T follicular helper cell (primary cell): ENCODE measurements at places on chromosomes 2 and 18.

GRCh38 chr2:164127971-164128527 is 392.2 kb upstream of the FIGN start:
- no peak for DNase-seq

DNA sequence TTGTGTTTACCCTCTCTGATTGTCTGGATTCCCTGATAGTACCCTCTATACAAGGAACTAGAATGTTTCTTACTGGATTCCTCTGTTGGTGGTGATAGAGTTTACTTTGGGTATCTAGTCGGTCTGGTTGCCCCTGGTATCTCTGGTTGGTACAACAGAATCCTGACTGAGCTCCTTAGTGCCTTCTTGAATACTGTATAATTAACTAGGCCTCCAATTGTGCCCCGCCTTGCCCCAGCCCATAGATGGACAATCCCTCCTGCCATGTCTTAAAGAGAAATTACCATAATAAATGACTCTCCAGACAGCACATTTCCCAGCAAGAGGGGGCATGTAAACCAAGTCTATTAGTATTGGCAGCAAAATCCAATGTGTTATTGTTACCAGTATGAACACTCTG is 2.3 kb downstream of the SCN1A start:
- no peak for DNase-seq

DNA sequence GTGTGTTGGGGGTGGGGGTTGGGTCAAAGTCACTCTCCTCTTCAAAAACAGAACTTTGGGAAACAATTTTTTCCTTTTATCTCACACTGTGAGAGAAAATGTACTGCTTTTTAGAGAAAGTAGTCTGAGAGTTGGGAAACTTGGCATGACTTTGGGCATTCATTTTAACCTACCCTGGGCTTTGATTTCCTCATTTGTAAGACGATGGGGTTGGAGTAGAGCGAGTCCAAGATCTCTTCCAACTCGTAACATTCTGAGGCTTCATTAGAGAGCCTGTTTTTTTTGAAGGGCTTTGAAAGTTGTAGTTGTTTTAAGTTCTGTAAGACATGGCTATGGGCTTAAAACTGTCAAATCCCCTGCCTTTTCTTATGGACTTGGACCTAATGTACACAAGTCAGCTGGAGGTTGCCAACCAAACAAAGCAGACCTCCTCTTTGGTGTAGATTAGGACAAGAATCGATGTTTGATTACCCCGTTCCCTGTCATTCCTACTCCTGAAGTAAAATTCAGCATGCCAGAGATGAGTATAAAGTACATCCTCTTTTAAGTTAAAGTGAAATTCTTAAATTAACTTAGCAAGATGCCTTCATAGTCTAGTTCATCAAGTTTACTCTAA is 8.4 kb downstream of the PHLPP1 start:
- no peak for DNase-seq

DNA sequence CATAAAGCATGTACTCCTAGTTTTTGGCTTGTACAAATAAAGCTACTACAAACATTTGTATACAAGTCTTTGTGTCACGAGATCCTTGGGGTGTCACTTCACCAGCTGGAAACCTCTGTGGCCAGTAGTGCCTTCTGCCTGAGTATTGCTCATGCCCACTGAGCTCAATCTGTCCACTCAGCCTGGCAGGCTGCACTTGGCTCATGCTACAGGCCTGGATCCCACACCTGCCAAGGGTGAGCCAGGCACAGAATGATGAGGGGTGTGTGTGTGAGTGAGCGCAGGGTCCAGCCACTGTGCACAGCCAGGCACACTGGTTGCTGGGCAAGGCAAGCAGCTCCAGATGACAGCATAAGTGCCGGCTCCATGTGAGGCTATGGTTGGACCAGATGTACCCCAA is 13.1 kb downstream of the SRD5A2 start:
- DNase-seq: no peak

DNA sequence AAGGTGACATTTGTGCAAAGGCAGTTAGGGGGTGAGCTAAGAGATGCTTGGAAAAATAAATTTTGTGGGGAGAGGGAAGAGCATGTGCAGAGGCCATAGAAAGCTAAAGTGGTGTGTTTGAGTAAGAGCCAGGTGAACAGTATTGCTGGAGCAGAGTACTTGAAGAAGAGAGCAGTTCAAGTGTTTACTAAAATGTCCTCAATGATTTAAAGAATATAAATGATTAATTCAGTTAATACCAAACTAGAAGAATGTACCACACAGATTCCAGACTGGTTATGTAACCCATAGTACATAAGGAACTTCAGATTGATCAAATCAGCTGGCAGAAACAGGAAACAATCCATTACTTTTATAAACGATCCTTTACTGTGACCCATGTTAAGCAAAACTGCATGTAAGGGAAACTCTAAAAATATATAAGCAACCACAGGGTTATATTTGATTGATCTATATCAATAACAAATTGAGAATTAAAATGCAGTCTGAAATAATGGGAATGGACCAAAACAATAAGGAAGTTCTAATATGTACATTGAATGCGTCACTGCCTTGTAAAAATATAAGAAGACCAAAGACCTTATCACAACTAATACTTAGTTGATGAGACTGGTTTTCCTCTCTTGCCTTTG is 76.9 kb downstream of the LDAH start:
- no peak for DNase-seq

DNA sequence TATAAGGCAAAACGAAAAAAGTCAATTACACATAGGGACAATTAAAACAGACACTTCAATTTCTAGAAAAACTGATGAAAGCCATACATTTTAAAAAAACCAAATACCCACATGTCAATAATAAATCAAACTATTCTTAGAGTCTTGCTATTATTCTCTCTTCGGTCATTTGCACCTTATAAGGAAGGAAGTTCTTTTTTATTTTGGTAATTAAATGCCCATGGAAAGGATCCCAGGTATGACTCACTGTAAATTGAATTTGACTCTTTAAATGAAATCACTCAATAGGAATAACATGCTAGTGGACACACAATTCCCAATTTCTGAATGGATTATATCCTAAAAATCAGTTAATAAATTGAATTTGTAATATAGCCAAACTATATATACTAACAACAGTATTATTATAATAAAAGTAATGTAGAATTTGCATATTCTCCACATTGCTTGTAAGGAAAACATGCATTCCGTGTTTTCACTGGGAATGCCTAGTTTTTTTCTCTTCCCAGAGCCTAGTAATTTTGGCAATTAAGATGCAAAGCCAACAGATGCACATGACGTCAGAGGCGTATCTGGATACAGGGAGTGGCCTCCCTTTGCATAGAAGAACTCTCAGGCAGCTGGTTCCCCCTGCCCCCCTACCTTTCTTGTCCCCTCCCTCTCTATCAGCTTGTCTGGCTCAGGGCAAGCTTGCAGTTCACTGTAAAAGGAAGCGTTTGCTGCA is 153.5 kb upstream of the PGAP1 start:
- DNase-seq: no peak

GRCh38 chr2:152038441-152038958 is 60.3 kb downstream of the CACNB4 start:
- no peak for DNase-seq

- no peak for DNase-seq
These were observed 85.1 kb upstream of the ATL2 start for GRCh38 chr2:38462121-38462661.

DNA sequence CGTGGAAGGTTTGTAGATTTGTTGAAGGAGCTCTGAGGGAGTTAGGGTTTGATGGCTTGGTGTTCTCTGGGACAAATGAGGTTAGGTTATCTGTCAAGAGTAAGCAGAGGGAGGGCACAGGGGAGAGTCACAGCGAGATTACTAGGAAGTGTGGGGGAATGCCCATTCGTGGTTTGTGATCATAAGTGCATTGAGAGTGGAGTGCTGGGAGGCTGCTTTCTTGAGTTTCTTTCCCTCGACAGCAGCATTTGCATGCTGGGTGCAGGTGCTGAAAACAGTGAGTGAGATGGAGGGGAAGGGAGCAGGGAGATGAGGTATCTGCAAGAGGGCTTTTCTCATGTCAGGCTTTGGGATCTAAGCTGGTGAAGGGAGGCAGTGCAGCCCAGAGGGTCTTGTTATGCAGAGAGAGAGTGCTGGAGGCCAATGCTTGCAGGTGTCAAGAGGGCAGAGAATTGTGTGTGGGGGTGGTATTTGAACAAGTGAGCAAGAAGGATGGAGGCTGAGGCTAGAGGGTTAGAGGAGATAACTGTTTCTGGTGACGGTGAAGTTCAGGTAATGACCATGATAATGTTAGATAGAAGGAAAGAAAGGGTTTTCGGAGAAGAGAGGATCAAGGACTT is 8.8 kb downstream of the RALB start:
- no peak for DNase-seq

- DNase-seq: no peak
These were observed 189.7 kb upstream of the REV1 start for GRCh38 chr2:99679518-99679917.

GRCh38 chr18:28541276-28541930 is 364.5 kb upstream of the CDH2 start:
- no peak for DNase-seq

GRCh38 chr2:232488097-232488711 is 570 bp upstream of the ECEL1 start:
- DNase-seq: no peak

GRCh38 chr2:46286715-46287114 is 10.5 kb upstream of the EPAS1 start:
- no peak for DNase-seq

DNA sequence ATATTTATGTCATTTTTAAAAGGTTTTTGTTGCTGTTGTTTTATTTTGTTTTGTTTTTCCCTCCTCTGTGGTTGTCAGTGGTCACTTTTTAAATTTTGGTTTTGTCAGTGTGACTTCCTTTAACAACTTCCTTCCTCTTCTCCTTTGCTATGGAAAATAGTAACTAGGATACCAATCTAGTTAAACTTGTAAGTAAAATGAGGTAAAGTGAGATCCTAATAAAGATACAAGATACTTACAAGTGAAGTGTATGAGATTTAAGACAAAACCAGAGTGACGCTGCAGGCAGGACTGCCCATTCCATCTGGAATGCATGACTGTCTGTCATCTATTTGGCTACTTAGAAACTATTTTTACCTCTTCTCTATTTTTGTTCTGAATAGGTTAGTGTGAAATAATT is 30.6 kb upstream of the CREB1 start:
- no peak for DNase-seq

- no peak for DNase-seq
These were observed 26.3 kb downstream of the RMC1 start for GRCh38 chr18:23529604-23530003.

DNA sequence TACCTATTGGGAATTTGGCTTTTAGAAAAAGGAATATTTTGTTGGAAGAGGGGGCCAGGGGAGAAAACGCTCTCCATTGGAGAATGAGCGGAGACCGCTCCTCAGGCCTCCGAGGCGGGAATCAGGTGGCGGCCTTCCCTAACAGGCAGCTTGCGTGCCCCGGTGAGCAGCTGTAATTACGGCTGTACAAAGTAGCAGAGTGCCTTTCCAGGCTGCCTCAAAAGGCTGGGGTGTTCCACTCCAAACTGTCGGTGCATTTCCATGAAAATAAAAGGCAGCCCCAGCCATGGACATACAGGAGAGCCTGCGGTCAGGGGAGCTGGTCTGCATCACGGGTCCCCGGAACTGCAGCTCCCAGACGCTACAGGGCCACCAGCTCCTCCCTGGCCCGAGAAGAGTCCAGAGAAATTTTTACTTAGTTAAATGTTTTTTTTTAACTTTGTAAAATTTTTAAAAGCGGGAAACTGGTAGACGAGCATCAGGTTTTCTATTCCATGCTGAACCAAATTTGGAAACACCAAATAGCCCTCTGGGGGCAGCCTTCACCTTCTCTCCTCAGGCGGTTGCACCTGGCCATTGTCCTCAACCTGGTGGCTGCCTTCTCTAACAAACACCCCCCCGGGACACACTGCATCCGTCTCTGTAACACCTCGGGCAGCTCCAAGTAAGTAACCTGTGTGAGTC is 209.3 kb upstream of the SALL3 start:
- DNase-seq: no peak

DNA sequence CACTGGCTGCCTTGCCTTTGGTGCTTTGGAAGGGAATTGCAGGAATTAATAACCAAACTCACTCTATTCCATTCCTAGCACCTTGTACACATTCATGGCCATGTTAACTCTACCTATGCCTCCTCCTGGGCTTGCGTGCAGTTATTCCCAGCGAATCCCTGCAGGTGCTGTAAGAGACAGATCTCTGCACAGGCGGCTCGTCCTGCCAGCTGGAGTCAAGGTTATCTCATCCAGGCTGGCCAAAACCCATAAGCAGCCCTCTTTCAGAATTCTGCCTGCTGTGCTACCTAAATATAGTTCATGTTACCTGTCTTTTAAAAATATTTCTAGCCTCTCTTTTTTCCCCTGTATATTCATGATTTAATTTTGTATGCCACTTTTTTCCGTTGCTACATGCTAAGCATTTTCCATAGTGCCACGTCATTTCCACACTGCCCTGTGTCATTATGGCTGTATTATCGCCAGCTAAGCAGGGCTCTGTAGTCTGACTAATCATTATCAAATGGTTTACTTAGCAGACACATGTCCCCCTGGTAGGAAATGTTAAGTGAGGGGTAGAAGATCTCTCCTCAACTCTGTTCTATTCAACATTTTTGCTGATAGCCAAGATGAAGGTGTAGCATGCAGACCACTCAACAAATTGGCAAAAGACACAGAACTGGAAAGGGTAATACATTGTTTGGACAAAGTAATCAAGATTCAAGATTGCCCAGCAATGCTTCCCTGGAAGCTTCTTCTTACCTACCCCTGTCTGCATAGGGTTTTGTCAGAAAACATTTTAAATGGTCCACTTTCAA is 79.7 kb upstream of the TAF1B start:
- DNase-seq: no peak

GRCh38 chr2:231800493-231801091 is 14.3 kb downstream of the COPS7B start:
- no peak for DNase-seq
